ENCODE measurements at places on chromosomes 16 and 17. TPM values are rescaled to one million over a fixed set of nuclear protein-coding genes. Genes with fewer than 3 reads are reported as not detected.

Gene GJD3
- 2.6 TPM for total RNA-seq

Gene CTRB2
- total RNA-seq = 0.63 TPM

Gene GDPD3
- total RNA-seq = 1.5 TPM

Gene JUP
- 36.8 TPM for total RNA-seq

Gene TBC1D28
- 14.8 TPM for total RNA-seq

Gene TM4SF5
- not detected for total RNA-seq

Gene ZBTB4
- total RNA-seq = 43.4 TPM

Gene MAF
- 84.6 TPM for total RNA-seq

Gene RAB37
- total RNA-seq = 0.81 TPM

Gene CHAD
- total RNA-seq = 0.79 TPM

Gene MAPK7
- total RNA-seq = 65.4 TPM

Gene PRSS22
- not detected for total RNA-seq

Gene MKS1
- 34.3 TPM for total RNA-seq

Gene MT1G
- total RNA-seq = 11.5 TPM

Gene HBA1
- 11.7 TPM for total RNA-seq

Gene PVALEF
- total RNA-seq = not detected

Gene TMEM186
- total RNA-seq = 14.3 TPM

Gene ABI3
- total RNA-seq = 2.2 TPM

Gene KCNH6
- 0.99 TPM for total RNA-seq

Gene ADAMTS18
- total RNA-seq = 3.4 TPM

Gene P2RX1
- total RNA-seq = 5.0 TPM

Gene RCVRN
- total RNA-seq = 0.63 TPM

Gene SCNN1G
- total RNA-seq = 0.19 TPM

Gene PLSCR3
- 13.6 TPM for total RNA-seq

Gene HOXB2
- 1.8 TPM for total RNA-seq

Gene CLEC3A
- 0.55 TPM for total RNA-seq

Gene CA10
- 5.0 TPM for total RNA-seq

Gene VAT1L
- 4.6 TPM for total RNA-seq

Gene TLCD2
- 2.0 TPM for total RNA-seq

Gene TOM1L1
- 35.5 TPM for total RNA-seq

Gene CCL11
- not detected for total RNA-seq

Gene KRTAP4-9
- total RNA-seq = not detected

Gene ADORA2B
- 2.5 TPM for total RNA-seq

Gene CMTM4
- total RNA-seq = 59.2 TPM

Gene MYCBPAP
- total RNA-seq = 75.9 TPM

Gene SOST
- not detected for total RNA-seq

Gene ICAM2
- total RNA-seq = 5.2 TPM

Gene ACAP1
- total RNA-seq = 12.6 TPM

Gene COTL1
- total RNA-seq = 124 TPM

Gene HOXB9
- total RNA-seq = 0.94 TPM

Gene KCNJ2
- total RNA-seq = 0.79 TPM

Gene PPL
- total RNA-seq = 6.1 TPM

Gene DHRS7C
- total RNA-seq = not detected

Gene LRRC45
- 12.8 TPM for total RNA-seq

Gene CD300A
- 2.4 TPM for total RNA-seq

Gene KRTAP3-1
- not detected for total RNA-seq

Gene CAVIN1
- 49.4 TPM for total RNA-seq

Gene PRAC1
- total RNA-seq = not detected

Gene KRTAP4-6
- total RNA-seq = not detected

Gene KCNG4
- 0.06 TPM for total RNA-seq

Gene KRTAP17-1
- total RNA-seq = not detected

Measured in testis (tissue), 5 donors.